ENCODE measurements at places on chromosomes 3 and 15.

DNA sequence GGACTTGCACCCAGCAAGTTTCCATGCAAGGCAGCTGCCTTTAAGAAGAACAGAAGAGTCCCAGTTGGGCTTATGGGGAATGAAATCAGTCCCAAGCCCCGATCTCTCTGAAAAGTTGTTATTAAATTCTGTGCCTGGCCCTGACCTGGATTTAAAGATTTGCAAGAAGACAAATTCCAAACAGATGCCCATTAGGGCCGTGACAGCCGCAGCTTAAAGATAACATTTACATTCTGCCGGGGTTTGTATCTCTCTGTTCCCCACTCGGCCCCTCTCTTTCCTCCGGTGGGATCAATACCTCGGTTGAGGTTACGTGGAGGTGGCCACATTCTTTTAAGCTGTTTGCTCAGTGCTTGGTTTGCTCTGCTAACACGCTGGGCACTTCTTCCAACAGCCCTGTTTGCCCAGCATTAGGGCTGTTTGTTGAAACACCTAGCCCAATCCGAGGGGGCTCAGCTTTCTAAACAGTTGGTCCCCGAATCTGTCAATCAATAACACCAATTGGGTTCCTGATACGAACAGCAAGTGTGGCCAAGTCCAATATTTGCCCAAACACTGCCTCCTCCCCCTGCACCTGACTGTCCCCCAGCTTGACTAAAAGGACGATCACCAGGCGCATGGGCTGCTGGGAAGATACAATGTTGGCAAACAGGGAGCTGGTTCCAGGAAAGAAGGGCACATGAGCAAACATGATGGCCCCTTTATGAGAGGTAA lies 108.6 kb downstream of the RPLP1 start:
- DNase-seq: no peak

- DNase-seq: no peak
These were observed 105.2 kb downstream of the DAPK2 start for GRCh38 chr15:63940966-63941620.

DNA sequence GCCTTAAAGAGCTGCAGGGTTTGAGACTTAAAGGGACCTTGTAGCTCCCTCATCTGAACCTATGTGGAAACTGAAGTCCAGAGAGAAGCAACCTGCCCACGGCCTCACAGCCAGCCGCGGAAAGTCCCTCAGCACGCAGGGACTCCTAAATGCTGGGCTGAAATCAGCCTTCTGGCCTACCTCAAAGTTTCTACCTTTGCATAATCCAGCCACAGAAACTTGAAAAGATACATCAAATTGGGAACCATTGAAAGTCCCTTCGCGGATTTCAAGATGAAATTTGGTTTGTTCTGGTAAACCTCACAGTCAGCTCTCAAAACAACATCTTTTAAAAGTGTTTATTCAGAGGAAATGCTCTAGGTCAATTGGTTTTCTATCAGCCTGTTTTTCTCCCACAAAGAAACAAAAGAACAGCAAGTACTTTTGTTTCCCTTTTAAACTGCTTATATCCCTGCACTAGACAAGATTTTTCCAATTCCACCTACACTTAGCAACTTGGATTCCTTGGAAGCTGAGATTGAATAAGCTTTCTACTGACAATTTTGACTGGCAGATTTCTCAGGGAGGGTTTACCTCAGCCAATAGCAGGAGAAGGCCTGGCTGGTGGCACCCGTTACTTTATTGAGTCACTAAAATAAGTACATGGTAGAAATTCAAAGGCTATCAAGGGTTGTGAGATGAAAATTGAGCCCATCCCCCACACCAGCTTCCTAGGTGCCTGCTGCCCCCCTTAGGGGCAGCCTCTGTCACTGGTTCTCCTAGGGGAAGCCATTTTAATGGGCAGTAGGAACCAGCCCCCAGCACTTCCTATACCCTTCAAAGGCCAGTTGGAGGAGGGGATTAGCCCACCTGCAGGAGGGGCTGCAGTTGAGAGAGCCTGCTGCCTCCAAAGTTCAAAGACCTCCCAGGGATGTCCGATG lies 171.2 kb downstream of the ADAMTS17 start:
- no peak for DNase-seq

DNA sequence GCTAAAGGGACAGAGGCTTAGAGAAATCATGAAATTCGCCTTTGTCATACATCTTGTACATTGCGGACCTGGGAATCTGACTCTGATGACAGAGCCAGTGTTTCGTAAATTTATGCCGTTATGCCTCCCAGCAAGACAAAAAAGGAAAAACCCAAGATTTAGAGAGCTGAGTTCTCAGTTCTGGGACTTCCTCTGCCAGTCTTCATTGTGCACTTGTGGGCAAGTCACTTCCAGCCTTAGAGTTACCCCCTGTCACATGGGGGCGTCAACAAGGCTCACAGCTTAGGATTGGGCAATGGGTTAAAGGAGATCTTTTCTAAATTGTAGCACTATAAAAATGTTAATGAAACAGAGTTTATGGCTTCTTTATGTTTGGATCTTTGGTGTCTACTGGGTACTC lies 41.9 kb upstream of the MITF start:
- DNase-seq: no peak
